ENCODE measurements at places on chromosomes 3 and 15.

DNA sequence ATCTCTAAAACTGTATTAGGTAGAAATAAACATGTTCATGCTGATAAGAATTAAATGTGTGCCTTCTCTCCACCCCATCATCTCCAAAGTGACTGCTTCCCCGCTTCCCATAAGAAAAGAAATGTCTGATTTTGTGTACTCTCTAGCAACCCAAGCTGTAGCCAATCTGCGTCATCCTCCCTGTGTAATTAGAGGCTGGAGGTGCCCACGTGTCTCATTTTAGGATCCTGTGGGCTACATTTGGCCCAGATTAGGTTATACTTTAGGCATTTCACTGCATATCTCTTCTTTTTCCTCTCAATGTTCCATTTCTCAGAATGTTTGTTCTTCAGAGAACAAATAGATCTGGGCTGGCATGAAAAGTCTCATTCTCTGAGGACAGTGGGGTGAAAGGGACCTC is 19.3 kb upstream of the ZNF148 start:
- H3K27me3 ChIP-seq, result no peaks in the 10 kb centered on the region
- no peaks in the 10 kb centered on the region for H3K4me1 ChIP-seq
- no peak overlapping the region for H3K27ac ChIP-seq

- no peak for DNase-seq
- H3K27ac ChIP-seq, result peak overlapping the region; percentile 92
- H3K36me3 ChIP-seq, result no peaks in the 10 kb centered on the region
Measured at GRCh38 chr15:34336991-34337556, 507 bp downstream of the SLC12A6 start.

DNA sequence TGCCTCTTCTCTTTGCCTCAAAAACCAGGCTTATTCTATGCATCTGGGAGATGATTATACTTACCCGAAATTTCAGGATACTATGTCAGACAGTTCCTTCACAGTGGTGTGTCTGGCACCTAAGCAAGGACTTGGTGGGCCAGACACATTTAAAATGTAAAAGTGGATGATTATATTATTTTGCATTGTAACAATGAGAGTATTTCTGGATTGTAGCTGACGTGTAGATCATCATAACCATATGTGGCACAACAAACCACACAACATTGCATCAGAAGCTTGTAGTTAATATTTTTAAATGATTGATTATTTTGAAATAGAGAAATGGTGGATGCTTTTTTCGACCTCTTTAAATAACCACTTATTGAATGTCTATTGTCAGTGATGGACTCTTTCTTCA is 109.0 kb downstream of the TIGIT start:
- H3K4me3 ChIP-seq, result no peak overlapping the region
- no peaks in the 10 kb centered on the region for H3K36me3 ChIP-seq
- no peaks in the 10 kb centered on the region for H3K27me3 ChIP-seq
- H3K27ac ChIP-seq, result no peak overlapping the region
- no peaks in the 10 kb centered on the region for H3K4me1 ChIP-seq

DNA sequence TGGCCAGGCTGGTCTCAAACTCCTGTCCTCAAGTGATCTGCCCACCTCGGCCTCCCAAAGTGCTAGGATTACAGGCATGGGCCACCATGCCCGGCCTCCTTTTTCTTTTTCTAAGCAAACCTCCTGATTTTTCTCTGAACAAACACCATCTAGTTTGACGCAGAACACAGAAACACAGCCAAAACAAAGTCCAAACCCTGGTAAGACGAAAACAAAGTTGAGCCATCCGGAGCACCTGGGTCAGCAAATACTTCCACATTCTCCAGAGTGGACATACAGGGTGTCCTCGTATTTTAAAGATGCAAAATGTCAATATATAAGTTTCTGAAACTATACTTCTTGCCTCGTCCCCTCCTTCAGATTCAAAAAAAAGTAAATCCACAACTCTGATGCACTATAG is 635.1 kb upstream of the ADAMTS9 start:
- no peaks in the 10 kb centered on the region for H3K36me3 ChIP-seq
- H3K4me1 ChIP-seq, result no peaks in the 10 kb centered on the region
- no peak for DNase-seq

GRCh38 chr3:55296791-55297190 is 190.3 kb downstream of the WNT5A start:
- no peaks in the 10 kb centered on the region for H3K36me3 ChIP-seq
- H3K4me1 ChIP-seq, result no peaks in the 10 kb centered on the region
- no peak for DNase-seq
- H3K4me3 ChIP-seq, result no peak overlapping the region
- no peaks in the 10 kb centered on the region for H3K27me3 ChIP-seq
